GM03348 (cell line): ENCODE measurements at places on chromosomes 7 and 10.

GRCh38 chr7:66800591-66800990, 60.1 kb downstream of the RABGEF1 start:
- no peak for DNase-seq

- no peak for DNase-seq
These were observed 106.4 kb downstream of the CH25H start for GRCh38 chr10:89100680-89101079.

DNA sequence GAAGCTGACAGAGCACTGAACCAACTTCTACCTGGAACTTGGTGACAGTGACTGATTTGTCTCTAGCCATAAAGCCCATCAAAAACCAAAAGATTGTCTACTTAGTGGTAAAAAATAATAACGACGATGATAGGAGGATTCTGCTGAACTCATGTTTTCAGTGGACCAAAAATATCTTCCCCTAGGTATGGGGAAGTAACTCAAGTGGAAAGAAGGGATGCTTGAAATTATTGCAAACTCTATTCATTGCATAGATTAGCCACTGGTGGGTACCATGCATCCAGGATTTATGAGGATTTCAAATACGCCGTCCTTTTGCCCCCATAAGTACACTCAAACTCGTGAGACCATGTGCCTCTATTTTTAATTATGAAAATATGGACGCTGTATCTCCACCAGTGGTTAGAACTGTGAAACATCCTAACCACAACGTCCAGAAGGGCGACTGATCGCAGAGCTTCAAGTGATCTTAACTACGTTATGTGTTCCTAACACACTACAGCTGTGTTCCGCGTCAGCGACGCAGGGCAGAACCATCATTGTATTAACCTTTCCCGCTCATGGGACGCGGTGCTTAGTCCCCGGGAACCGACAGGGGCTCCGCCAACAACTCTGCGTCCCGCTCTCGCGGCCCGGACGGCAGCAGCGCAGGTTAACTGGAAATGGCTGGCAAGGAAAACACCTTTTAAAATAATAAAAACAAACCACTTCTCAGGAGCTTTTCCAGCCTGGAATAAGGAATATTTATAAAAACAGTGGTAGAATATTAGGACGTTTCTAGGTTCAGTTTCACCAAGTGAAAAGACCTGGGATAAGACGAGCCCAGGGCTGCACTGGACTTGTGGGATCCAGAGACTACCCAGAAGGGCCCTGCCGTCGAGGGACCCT, 776 bp downstream of the PEX1 start:
- peak; percentile 64 for DNase-seq

DNA sequence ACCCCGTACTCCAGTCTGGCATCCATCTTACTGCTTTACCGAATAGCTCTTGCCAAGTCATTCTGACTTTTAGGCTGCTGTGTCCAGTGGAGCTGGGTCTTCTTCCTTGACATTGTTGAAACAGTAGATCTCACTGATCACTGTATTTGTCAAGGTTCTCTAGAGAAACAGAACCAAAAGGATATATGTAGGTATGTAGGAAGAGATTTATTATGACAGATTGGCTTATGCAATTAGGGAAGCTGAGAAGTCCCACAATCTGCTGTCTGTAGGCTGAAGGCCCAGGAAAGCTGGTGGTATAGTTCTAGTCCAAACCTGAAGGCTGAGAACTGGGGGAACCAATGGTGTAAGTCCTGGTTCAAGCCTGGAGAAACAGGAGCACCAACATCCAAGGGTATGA, 12.1 kb upstream of the PRRT4 start:
- no peak for DNase-seq

DNA sequence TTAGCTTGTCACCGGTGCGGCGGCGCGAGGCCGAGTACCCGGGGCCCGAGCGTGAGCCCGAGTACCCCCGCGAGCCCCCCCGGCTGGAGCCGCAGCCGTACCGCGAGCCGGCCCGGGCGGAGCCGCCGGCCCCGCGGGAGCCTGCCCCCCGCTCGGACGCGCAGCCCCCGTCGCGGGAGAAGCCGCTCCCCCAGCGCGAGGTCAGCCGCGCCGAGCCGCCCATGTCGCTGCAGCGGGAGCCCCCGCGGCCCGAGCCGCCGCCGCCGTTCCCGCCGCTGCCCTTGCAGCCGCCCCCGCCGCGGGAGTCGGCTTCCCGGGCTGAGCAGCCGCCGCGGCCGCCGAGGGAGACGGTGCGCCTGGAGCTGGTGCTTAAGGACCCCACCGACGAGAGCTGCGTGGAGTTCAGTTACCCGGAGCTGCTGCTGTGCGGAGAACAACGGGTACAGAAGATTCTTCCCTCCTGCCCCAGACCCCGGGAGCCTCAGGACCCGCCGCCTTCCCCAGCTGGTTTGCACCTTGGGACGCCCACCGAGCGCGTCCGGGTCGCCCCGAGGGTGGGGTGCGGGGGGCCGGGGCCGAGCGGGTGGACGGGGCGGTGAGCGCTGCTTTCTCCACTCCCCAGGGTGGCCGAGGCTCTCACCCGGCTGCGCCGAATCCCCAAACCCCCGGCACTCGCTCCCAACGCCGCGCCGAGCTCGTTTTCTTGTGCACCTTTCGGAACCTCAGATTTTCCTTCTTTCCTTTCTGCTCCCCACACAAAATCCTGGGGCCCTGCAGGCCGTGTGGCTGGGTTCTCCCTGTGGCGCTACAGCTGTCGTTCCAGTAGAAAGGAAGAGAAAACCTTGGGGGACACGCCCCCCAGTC, 708 bp downstream of the UBN2 start:
- DNase-seq, result peak; percentile 70

DNA sequence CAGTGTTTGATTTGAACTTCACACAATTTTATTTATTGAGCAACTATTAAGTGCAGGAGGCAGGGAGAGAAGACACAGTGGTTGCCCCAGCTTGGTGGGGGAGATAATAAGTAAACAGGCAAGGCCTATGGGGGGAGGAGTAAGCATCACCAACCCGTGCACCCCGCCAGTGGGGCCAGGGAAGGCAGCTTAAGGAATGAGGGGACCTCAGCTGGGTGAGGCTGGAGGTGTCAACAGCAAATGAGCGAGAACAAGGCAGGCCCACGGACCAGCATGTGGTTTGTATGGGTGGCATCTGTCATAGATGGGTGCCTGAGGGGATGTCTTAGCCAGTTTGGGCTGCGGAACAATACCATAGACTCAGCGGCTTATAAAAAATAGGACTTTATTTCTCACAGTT, 24.1 kb upstream of the CRHR2 start:
- DNase-seq, result no peak

- DNase-seq, result no peak
These were observed 205.3 kb downstream of the ARHGAP21 start for GRCh38 chr10:24518411-24518810.

- DNase-seq, result no peak
These were observed 3.2 kb downstream of the HPSE2 start for GRCh38 chr10:99232360-99232999.

DNA sequence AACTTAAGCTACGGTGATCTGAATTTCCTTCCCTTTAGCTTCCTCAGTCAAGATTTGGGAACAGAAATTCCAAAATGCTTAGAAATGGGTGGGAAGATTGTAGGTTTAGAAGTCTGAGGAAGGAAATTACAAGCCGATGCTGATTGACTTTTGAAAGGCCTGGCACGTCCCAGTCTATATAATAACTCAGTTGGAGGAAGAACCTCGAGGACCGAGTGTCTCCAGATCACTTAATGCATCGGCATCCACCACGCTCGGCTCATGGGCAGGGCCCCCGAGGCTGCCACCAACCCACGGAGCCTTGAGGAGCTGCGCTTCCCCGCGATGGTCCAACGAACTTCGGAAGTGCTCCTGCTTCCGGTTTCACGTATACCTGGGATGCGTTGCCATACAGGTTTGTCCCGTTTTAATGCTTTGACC, 10.4 kb upstream of the SP8 start:
- DNase-seq, result no peak

DNA sequence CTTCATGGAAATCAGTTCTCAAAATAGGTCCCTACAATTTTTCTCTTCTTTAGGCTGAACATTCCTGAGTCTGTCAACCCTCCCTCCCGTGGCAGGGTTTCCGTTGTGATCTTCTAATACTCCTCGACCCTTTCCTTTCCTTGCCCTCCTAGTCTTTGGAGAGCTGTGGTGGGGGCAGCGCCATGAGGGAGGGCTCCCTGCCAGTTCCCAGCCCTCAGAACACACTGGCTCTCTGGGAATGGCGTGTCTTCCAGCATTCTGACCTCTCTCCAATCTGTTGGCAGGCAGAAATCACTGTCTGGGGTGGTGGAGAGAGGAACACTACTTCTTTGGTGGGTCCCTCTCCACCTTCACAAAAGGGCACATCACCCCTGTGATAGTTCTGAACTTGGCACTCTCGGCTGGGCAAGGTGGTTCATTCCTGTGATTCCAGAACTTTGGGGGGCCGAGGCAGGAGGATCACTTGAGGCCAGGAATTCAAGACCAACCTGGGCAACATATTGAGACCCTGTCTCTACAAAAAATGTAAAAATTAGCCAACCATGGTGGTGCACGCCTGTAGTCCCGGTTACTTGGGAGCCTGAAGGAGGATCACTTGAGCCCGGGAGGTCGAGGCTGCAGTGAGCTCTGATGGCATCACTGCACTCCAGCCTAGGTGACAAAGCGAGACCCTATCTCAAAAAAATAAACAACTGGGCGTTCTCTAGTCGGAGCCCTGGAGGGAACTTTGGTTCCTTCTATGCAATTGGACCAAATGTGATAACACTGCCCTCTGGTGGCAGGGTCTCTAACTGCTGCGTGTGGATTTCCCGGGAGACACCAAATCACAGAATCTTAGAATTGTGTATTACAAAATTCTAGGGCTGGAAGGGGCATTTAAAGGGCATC, 13.1 kb upstream of the ARPC1A start:
- DNase-seq, result peak; percentile 84

DNA sequence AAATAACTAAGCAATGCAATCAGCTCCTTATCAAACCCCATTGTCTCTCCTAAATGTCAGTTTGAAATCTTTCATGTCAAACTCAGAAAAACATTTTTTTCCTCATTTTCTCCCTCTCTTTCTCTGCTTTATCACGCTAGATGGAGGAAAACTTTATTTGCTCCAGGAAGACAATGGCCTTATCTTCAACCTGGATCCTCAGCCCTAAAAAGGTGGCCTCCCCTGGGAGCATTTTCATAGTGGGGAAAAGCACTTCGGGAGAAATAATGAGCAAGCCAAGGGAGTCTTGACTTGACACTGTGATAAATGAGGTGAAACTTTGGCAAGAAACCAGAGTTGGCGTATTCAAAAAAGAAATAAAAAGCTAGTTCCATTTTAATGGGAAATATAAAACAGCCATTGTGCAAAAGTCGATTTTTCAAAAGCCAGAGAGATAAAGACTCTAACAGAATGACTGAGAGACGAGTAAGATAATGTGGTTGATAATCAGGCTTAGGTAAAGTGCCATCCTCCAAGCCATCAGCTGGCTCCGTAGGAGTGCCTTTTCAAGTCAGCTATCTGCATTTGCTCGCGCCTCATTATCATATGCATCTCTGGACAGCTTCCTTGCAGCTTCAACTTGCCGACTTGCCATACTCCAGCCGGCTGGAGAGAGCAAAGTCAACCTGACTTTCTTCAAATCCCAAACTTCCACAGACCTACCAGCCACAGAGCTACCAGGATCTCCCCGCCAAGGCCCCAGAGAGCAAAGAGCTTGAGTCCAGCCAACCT, 19.9 kb downstream of the HABP2 start:
- no peak for DNase-seq

- DNase-seq, result no peak
These were observed 364.2 kb downstream of the SFMBT2 start for GRCh38 chr10:7046615-7047014.

GRCh38 chr7:54109501-54109900, 432.7 kb upstream of the VSTM2A start:
- DNase-seq, result no peak

DNA sequence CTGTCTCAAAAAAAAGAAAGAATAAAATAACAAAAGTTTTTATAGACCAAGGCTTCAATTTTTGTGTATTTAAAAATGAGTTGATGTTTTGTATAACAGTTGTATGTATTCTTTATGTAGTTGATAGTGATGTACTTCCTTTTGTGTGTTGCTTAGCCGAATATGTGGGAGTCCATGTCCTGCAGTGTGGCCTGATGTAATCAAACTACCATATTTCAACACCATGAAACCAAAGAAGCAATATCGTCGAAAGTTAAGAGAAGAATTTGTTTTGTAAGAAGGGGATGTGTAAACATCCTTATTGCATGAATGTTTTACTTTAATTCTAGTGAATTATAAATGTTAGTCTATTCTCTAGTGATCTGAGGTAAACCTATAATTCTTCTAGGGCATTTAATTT, 56.6 kb downstream of the MPLKIP start:
- DNase-seq, result no peak

- DNase-seq, result no peak
These were observed 11.7 kb downstream of the TMEM184A start for GRCh38 chr7:1544178-1544895.

DNA sequence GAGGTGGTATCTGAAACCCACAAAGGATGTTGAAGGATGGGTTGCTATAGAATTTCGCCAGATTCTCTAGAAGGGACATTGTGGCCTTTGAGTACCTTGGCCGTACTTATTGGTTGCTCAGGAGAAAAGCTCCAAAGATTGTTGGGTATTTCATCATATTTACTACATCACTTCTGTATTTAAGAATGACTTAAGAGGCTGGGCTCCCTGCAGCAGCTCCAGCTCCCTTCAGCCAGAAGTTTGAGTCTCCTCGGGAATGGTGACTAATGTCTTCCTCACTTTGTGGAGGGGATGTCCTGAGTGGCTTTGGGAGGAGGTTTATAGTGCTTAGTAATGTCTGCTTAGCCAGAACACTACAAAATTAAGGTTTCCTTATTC, 18.1 kb downstream of the MINDY4 start:
- DNase-seq, result peak; percentile 87

GRCh38 chr7:35758421-35758820, 42.4 kb upstream of the SEPTIN7 start:
- peak; percentile 6 for DNase-seq

GRCh38 chr7:44267719-44268421, 57.5 kb downstream of the CAMK2B start:
- no peak for DNase-seq

DNA sequence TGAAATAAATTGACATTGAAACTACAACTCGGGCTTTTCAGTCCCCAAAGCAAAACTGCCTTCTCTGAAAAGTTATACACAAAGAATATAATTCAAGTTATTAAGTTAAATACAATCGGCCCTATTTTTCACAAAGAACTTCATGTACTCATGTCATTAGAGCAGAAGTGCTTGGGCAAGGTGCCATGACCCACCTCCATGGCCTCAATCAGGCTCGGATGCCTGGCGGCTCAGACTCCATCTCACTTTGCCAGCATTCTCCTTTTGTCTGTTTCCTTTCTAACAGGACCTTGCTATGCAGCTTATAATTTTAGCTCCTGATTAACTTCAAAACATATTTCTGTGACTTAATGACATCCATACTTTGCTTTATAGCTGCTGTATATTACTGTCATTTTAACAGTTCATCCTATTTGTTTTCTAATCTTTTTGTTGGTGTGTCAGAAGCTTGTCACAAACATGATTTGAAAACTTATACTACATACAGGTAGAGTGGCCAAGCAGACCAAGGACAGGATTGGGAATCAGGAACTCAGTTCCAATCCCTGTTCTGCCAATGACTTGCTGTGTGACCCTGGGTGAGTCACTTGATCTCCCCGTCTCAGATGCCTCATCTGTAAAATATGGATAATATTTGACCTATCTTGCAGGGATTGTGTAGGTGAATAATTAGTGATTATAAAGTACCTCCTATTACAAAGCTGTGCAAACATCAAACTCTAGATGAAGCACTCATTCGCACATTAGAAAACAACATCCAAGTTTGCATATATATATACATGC, 60.8 kb upstream of the ITGA8 start:
- no peak for DNase-seq
